ENCODE measurements at places on chromosomes 1 and 21.

DNA sequence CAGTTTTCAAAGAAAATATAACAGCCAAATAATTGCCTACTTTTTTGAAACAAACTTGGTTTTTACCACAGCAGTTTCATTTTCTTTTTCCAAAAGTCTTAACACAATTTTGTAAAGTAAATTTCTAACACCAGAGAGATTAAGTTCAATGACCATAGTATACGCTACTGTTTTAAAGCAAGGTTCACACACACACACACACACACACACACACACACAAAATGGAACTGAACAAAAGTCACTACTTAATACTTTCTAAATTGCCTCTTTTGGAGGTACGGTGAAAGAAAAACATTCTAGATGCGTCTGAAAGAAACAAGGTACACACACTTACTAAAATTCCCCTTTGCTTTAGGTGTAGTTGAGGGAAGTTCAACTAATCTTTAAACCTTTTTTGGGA, 30.1 kb downstream of the C21orf91 start:
- H3K4me3 ChIP-seq, result no peak overlapping the region
- no peak for DNase-seq
- no peaks in the 10 kb centered on the region for H3K27me3 ChIP-seq

GRCh38 chr1:15331734-15332133, 78.0 kb upstream of the EFHD2 start:
- peaks cover 8% of the 10 kb centered on the region for H3K4me1 ChIP-seq
- H3K36me3 ChIP-seq, result no peaks in the 10 kb centered on the region
- DNase-seq, result no peak
- H3K27ac ChIP-seq, result no peak overlapping the region

- H3K4me3 ChIP-seq, result no peak overlapping the region
- H3K27me3 ChIP-seq, result no peaks in the 10 kb centered on the region
- DNase-seq, result no peak
- peaks cover 42% of the 10 kb centered on the region for H3K4me1 ChIP-seq
- H3K36me3 ChIP-seq, result no peaks in the 10 kb centered on the region
These were observed 16.0 kb downstream of the ITPKB start for GRCh38 chr1:226722901-226723656.

DNA sequence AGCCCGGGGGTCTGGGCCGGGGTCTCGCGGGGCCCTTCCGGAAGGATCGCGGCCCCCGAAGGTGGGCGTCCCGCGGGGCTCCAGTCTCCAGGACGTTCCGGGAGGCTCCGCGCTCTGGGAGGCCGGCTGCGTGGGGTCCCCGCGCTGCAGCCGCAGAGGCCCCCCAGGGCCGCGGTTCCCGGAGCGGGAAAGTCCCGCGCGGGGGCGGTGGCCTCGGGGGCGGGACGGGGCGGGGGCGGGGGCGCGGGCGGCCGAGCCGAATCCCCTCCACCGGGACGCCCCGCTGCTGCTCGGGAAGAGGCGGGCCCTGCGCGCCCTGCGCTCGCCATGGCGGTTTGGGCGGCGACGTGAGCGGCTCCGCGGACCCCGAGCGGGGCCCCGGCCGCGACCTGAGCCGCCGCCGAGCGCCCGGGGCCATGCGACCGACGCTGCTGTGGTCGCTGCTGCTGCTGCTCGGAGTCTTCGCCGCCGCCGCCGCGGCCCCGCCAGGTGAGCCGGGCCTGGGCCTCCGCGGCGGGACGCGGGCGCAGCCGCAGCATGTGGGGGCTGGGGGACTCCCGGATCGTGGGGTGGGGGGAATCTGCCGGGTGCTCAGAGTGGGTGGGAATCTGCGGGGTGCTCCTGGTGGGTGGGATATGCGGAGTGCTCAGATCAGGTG, at the start of gene IFNGR2:
IFNGR2 (plus strand) TSS at position 286 of the 658 bp plus-strand sequence; CDS start at position 417, 131 bp downstream.
- H3K27ac ChIP-seq, result peak within 1 kb of the TSS; percentile 50
- no peaks in the 10 kb centered on the region for H3K27me3 ChIP-seq
- H3K36me3 ChIP-seq, result peaks cover 3% of the 10 kb centered on the region
- peak within 1 kb of the TSS; percentile 58 for H3K4me3 ChIP-seq
- H3K4me1 ChIP-seq, result peaks cover 5% of the 10 kb centered on the region

GRCh38 chr1:221192055-221192454, 312.8 kb downstream of the HLX start:
- no peaks in the 10 kb centered on the region for H3K36me3 ChIP-seq
- no peak overlapping the region for H3K27ac ChIP-seq
- DNase-seq, result no peak
- no peaks in the 10 kb centered on the region for H3K4me1 ChIP-seq
- H3K4me3 ChIP-seq, result no peak overlapping the region
